ENCODE measurements at places on chromosomes 11 and 22.

GRCh38 chr11:57174656-57175055, 7.1 kb upstream of the LRRC55 start:
- DNase-seq = no peak

- no peak for DNase-seq
These were observed 4.6 kb downstream of the FGF19 start for GRCh38 chr11:69699213-69699612.

DNA sequence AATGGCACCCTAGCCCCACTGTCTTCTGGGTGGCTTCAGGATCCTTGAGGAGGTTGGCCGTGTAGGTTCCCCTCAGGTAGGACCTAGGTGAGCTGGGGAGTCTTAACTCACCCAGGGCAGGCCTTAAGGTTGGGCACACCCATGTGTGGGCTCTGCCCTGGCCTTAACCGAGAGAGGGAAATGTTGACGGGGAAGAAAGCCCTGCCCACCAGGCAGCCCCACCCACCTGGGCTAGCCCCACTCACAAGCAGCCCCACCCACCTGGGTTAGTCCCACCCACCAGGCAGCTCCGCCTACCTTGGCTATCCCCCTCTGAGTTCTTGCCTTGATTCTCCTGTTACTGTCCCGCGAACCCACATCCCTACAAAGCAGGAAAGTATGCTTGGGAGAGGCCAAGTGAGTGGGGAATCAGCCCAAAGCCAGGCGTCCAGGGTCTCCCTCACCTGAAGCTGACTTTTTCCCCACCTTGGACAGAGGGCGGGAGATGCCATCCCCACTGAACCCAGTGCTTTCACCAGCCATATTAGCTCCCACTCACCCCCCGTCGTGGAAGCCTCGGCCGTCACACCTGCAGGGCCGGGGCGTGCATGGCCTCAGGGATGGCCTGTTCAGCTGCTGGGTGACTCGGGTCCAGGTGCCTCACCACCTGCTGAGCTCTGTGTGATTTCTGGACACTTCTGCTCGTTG, at the start of gene MYEOV:
Gene MYEOV, plus strand, starts transcription at position 337 of the 687 bp plus-strand sequence. CDS start 1,200 bp downstream, outside the sequence.
- DNase-seq = no peak

GRCh38 chr22:19687561-19688300, 26.6 kb upstream of the SEPTIN5 start:
- no peak for DNase-seq

DNA sequence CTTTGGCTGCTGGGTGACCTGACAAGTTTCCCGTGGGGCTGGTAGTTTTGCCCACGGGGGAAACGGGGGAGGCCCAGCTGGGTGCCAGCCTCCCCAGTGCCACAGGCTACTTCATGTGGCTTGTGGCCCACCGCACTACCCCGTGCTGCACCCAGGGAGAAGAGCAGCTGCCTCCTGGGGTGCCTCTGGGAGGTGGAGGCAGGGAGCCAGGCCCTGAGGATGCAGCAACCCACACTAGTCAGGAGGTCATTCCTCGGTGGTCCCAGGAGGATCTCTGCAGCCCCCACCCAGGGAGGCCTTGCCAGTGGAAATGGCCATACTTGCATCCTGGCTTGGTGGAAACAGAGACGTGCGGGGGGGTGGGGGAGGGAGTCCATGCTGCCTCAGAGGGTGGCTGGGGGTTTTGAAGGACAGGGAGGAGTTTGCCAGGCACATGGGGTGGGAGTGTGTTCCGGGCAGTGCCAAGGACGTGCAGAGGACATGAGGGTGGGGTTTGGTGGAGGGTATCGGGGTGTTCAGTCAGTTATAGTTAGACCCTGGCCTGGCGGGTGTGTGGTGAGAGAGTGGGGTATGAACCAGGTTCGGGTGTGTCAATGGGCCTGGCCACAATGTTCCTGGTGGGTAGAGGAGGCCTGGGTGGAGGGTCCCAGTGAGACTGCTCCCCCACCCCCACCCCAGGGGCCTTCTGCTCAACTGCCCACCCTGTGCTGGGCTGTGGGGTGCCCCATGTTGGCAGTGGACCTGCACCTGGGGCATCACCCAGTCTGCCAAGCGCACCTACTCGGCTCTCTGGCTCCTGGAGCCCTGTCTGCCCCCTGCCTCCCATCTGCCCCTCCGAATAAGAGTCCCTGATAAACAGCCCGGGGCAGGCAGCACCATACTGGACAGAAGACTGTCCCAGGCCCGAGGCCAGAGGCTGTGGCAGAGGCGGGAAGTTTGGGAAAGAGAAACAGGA, 3.8 kb downstream of the PIM3 start:
- peak; percentile 3 for DNase-seq

GRCh38 chr11:111846063-111846462, 25.3 kb downstream of the ALG9 start:
- no peak for DNase-seq

DNA sequence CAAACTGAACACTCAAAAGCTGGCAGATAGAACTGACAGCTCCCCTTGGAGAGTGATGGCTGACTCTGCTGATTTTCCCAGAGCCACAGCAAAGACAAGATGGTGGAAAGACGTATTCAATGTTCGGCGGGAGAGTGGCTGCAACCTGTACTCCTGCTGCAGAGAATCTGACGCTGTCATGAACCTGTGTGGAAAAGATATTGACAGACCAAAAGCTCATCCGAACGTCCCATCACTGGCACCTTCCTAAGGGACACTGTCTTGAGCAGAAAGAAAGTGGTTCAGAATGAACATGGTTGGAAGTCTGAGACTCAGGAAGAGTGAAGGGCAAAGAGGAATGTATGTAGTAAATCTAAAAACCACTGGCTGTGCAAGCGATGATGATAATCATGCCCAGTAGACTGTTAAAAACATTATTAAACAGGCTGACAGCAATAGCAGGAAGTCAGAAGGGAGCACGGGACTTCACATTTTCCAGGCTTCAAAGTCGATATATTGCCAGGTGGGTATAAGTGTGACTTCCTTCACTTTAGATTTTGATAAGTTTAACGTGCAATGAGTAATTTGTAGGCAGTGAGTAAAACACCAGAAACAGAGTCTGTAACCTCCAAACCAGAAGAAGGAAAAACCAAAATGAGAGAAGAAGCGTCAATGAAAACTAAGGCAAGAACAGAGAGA, 6.2 kb upstream of the IL17REL start:
- no peak for DNase-seq

DNA sequence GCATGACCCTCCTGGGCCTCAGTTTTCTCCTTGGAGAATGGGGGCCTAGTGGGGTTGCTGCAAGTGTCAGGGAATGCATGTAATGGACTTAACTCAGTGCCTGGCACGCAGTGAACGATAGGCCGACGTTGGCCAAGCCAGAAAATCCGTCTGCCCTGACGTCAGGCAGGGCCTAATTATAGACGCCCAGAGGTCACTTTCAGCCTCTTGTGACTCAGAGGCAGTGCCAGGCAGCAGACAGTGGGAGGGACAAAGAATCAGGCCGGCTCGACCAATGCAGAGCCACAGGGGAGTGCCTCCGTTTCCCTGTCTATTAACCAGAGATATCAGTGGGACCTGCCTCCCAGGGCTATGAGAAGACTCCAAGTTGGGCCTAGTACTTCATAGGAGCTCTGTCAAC, 115.0 kb downstream of the MN1 start:
- DNase-seq = no peak

DNA sequence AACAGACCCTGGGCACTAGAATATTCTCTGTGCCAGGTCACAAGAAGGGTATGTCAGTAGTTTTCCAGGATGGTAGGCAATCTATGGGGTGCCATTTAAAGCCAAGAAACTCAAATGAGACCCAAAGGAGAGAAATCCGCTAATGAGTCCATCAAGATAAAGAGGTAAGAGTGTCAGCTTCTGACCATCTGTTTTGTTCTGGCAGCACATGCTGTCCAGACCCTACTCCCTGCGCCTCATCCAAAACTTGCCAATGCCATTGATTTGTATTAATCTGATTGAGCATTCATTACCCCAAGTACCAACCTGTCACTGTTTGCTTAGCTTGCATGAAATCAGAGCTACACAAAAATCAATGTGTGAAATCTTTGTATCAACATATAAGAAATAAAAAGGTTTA, 229.0 kb downstream of the BLID start:
- DNase-seq = no peak

- DNase-seq = no peak
These were observed 12.6 kb upstream of the FJX1 start for GRCh38 chr11:35605706-35606105.

GRCh38 chr11:47899801-47900200, 51.7 kb upstream of the NUP160 start:
- DNase-seq = no peak

DNA sequence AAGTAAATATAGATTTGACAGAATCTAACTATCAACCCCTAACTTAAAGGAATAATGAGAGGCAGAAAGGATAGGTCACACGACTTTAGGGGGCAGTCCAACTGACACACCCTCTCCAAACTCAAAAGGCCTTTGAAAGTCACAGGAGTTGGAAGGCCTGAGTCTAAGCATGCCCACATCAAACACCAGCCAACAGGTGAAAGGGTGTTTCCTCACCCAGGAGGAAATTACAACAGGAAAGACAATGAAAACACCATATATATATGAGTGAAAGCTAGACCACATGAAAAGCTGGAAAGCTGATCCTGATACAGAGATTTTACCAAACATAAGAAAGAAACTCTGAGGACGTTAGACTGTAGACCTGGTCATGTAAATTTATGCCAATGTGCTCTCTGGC, 10.5 kb upstream of the DEPDC7 start:
- DNase-seq = no peak

DNA sequence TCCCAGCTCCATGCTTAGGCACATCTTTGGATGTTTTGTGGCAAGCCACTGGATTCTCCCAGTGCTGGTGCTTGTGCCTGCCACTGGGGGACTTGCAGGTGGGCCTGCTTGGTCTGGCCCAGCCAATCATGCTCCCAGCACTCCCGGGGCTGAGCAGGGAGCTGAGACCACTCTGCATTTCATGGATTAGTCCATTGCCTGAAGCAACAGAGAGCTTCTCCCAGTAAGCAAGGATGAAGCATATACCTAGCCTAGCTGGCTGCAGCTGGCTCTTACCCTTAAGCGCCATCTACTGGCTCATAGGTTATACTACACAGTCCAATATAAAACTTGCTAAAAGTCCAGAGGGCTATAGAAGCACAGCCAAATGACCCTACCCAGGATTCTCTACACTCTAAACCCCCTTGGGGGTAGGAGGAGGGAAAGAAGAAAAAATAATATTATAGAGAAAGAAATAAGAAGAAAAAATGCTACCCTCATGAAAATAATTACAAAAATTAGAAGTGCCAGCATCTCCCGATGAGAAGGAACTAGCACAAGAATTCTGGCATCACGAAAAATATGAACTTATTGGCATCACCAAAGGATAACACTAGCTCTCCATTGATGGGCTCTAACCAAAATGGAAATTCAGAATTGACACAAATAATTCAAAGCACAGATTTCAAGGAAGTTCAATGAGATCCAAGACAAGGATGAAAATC, 275.3 kb downstream of the C11orf87 start:
- no peak for DNase-seq

- DNase-seq = no peak
These were observed 47.8 kb upstream of the CD5 start for GRCh38 chr11:61054513-61054912.

- no peak for DNase-seq
These were observed 62.0 kb downstream of the FAM76B start for GRCh38 chr11:95727620-95728019.

GRCh38 chr11:19105011-19105410, 12.0 kb upstream of the ZDHHC13 start:
- no peak for DNase-seq

DNA sequence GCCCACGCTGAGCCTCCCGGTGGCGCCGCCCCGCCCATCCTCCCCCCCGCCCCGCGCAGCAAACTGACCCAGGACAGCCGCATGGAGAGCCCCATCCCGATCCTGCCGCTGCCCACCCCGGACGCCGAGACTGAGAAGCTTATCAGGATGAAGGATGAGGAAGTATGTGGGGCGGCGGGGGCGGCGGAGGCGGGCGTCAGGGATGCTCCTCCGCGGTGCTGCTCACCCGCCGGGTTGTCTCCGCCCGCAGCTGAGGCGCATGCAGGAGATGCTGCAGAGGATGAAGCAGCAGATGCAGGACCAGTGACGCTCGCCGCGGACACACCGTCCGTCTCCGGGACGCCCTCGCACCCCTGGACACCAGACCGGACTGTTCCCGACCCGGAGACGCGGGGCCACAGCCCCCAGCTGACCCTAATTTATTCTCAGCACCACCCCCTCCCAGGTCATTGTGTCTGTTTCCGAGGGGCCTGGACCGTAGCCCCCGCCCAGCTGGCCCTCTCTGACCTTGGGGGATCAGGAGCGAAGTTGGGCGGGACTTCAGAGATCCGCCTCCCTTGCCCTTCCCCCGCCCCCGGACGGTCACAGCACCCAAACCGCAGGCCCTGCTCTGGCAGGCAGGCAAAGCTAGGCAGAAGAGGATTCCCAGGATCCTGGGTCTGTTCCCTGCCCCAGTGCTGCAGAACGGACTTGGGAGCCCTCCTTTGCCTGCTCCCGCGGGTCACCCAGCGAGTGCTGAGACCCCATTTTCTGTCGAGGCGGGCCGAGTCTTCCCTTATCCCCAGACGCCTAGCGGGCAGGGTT, 959 bp upstream of the GP1BB start:
- no peak for DNase-seq

- DNase-seq = no peak
These were observed 1.6 kb downstream of the FADS1 start for GRCh38 chr11:61814958-61815789.

DNA sequence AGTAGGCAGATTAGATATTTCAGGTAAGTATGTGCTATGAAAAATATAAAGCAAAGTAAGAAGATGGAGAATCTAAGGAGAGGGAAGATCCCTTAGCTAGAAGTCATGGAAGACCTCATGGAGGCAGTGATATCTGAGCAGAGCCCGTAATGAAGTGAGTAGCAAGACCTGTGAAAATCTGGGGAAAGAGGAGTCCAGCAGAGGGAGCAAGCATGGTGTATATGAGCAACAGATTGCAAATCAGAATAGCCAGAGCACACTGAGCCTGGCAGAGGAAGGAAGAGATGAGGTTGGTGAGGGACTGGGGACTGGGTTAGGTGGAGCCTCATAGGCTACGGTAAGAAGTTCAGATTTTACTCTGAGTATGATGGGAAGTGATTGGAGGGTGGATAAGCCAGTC, 9.4 kb downstream of the LHFPL7 start:
- DNase-seq = no peak

GRCh38 chr22:20154602-20155187, 3.8 kb upstream of the CCDC188 start:
- no peak for DNase-seq

GRCh38 chr11:15186146-15186545, 71.4 kb downstream of the INSC start:
- DNase-seq = no peak

GRCh38 chr11:14012846-14013245, 50.3 kb downstream of the SPON1 start:
- DNase-seq = no peak
